ENCODE measurements at places on chromosomes 4 and X.

DNA sequence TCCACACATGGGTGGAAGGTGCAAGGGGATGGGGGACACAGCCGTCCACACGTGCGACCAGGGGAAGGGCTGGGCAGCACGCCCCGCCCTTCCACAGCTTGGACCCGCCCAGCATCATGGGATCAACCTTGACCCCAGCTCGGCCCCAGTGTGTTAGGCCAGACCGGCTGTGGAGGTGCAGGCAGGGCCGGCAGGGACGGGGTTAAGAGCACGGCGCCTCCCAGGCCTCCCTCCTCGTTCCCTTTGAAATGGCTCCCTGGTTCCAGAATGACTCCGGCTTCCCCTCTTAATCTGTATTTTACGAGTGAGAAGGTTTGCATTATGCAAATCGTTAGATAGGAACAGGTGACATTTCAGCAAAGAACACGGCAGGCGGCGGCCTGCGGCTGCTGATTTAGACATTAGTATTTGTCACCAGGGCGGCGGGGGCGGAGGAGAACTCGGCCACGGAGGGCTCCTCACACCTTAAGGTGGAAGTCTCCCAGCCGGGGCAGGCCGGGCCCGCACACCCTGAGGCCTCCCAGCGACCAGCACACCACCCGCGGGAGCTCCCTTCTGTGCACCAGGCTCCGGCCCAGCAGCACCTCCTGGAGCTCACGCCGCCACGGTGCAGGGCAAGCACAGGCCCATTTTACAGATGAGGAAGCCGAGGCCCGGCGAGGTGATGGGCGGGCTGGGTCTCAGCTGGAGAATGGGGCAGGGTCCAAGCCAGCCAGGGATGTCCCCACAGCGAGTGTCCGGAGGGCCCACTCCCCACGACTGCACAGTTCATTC lies 116.1 kb downstream of the FAM53A start:
- DNase-seq: no peak

- no peak for DNase-seq
Measured at GRCh38 chr4:16692961-16693506, 205.4 kb downstream of the LDB2 start.

GRCh38 chrX:13128104-13128503 lies 83.7 kb upstream of the FAM9C start:
- no peak for DNase-seq

DNA sequence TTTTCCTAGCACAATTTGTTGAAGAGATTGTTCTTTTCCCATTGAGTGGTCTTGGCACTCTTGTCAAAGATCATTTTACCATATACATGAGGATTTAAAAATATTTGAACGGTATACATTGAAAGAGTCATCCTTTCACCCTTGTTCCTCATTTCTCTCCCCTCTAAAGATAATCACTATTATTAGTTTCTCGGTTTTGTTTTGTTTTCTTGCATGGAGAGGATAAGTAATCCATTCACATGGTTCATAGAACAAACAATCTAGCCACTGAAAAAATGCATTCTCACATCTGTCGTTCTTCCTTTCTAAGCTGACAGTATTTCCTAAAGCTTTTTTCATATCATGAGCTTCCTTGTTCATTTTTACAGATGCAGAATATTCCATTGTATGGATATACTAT lies 39.2 kb upstream of the MSMO1 start:
- no peak for DNase-seq

DNA sequence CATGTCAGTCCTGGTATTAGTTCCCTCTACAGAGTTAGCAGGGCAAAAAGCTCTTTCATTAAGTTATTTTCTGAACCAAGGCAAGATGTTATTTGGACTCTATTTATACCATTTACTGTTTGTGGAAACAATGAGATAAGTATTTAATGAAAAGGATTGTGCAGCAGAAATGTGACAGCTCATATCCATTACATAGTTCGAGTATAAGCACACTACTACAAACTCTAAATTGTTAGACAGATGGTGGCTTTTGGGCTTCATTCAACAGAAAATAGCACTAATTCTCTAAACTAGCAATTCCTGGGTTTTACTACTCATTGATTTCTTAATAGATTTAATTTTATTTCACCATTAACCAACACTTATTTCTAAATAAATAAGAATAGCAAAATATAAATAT lies 95.2 kb upstream of the ANK2 start:
- DNase-seq: no peak
